Muscle of arm (tissue), 14 donors: ENCODE measurements at places on chromosomes 6 and 20.

DNA sequence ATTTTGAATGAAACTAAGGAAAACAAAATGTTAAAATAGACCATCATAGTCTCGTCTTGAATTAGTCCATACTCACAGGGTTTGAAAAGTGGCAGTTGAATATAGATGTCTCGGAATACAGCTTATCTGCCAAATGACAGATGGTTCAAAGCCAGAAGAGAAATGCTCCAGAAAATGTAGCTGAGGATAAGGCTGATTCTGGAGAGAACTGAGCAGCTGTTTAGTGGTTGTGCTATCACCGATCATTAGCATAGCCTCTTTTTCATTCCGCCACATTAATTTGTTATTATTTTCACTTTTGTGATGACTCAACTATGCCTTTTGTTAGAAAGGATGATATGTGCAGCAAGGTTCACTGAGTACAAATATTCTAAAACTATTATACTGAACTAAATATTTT, 390.2 kb upstream of the MAN1A1 start:
- no peak for DNase-seq

- no peak for DNase-seq
These were observed 42.8 kb downstream of the MAP3K7 start for GRCh38 chr6:90544081-90544480.

DNA sequence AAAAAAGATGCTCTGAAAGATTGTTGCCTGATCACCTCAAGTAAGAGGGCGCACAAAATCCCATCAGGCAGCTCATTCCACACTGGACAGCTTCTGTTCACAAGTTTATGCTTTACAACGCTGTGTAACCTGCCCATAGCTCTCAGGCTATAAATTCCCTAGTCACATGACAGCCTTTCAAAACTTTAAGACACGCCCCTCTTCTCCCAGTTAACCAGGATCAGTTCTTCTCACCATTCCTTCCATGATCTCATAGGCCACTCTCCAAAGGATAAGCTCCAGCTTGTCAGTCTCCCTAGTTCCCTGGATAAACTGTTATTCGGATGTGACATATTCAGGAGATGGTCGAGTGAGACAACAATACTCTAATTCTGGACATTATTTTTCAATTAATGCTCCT, 15.0 kb downstream of the ADNP start:
- DNase-seq: no peak

GRCh38 chr6:17584241-17584803, 15.8 kb upstream of the FAM8A1 start:
- DNase-seq: peak; percentile 78

DNA sequence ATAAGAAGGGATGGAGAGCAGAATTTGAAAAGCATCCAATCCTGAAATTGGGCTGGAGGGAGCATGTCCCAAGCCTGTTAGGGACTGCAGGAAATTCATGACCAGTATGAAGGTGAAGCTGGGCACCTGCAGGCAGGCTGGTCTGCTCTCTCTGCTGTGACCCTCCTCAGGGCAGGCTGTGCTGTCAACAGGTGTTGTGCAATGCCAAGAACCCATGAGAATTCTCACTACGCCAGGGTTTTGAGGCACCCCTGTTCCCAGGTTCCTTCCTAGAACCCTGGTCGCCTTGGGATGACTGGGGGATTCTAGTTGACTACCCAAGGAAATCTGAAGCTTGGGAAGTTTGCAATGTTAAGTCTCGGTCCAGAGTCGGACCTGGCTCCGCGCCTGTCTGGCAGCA, 13.3 kb upstream of the MAS1L start:
- DNase-seq: no peak

DNA sequence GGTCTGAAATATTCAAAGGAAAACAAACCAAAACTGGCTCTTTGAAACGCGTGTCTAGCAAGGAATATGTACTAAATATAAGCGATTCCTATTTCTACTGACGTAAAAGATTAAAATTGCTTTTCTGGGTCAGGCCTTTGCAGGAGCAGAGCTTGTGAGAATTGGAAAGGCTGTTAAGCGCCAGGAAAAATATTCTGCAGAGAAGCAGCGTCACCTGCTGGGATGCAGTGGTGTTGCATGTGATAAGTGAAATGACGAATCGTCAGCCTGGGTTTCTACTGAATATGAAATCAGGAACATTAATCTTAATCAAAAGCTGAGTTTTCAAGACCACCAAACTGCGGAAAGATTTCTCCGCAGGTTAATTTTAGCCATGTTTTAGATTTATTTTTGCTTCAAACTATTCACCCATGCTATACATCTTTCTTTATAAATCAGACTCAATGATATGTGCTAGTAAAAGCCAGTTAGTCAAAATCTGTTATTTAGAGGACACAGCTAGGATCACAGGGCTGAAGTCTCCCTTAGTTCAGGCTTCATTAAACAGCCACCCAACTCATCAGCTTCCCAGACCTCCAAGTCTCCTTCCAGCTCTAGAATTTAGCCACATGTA, 67.4 kb downstream of the ALDH8A1 start:
- peak; percentile 82 for DNase-seq

- DNase-seq: no peak
These were observed 1.3 kb upstream of the REPS1 start for GRCh38 chr6:138989098-138989983.

DNA sequence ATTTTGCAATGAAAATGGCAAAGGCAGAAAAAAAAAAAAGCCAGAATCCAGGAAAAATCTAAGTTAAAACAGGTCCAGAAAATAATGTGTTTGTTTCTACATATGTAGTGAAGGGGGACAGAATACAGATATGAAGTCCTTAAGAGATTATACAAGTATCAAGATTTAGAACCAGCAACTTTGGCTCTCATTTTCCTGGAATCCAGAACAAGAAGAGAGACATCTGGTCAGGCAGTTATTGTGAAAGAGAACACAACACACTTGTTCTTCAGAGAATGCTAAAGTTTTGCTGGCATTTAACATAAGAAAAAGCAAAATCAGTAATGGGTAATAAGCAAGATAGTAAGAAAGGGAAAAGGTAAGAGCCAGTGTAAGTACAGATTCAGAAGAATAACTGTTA, 21.1 kb downstream of the BAG2 start:
- DNase-seq: no peak

DNA sequence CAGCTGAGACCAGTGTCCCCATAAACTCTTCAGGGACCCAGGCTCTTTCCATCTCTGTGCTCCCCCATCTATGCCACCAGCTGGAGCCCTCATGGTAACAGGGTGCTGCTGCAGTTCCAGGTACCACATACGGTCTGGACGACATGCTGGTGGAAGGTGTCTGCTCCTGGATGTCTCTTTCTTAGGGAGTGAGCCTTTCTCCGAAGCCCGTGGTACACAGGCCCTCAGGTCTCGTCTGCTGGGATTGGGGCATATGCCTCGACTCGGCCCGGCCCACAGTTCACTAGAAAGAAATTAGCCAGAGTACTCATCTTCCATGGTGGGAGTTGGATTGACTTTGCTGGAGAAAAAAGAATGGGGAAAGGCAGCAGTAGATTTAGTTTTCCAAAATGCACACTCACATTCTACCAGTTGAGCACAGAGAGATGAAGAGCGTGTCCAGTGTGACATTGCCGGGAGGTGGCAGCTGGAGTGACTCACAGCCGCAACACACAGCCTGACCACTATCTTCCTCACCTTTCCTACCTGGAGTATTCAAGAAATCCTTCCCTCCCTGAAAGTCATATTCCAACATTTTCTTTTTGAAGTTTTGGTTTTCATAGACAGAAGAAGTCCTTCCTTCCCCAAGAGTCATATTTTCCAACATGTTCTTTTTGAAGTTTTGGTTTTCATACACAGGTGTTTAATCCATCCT, 18.6 kb upstream of the SPO11 start:
- DNase-seq: no peak

- DNase-seq: no peak
These were observed 33.3 kb upstream of the SLC22A16 start for GRCh38 chr6:110509617-110510241.

DNA sequence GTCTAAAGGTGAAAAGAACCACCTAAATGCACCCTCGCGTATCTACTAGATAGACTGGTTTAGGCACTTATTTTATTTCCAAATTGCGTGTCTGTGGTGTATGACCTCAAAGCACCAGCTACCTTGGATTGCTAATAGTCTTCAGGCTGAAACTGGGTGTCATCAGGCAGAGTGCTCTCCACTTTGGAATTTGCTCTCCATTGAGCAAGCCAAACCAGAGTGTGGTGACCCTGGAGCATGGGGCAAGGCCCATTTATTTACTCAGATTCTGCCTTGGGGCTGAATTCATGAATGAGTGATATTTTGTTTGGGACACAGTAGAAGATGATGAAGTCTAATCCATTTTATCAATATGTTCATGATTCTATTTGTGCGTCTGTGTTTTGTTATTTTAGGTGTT, 812.8 kb upstream of the SLC35B3 start:
- no peak for DNase-seq

DNA sequence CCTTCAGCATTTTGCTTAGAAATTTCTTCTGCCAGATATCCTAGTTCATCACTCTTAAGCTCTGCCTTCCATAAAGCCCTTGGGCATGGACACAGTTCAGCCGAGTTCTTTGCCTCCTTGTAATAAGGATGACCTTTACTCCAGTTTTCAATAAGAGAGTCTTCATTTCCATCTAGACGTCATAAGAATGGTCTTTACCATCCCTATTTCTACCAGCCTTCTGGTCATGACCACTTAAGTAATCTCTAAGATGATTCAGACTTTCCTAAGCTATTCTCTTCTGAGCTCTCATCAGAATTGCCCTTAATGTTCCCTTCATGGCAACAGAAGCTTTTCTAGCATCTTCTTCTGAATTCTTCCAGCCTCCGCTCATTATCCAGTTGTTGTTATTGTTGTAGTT, 126.1 kb downstream of the TFAP2C start:
- no peak for DNase-seq

DNA sequence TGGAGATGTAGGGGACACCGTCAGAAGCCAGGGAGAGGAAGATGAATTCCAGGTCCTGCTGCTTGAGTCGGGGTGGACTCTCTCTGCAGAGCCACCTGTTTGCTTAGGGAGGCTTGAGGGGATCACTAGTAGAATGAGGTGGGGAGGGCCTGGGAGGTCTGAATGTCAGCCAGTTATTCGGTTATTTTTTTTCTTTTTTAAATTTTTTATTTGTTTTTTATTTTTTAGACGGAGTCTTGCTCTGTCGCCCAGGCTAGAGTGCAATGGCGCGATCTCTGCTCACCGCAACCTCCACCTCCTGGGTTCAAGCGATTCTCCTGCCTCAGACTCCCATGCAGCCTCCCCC, 8.4 kb downstream of the TEAD3 start:
- no peak for DNase-seq

DNA sequence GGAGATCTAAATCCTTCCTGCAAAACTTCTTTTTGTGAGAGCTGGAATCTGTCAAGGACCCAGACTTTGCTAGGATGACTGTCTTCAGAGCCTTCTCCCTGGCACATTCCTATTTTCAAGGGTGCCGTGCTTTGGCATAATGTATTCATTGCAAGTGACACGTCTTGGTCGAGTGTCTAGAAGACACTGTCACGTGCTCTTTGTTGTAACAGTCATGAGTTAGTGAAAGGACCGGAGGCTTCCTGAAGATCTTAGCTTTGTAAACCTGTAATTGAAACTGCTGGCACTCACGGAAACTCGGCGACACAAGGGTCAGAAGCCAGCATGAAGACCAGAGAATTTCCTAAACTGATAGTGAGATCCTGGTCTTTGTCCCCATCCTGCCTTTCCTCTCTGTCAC, 19.7 kb upstream of the TAGAP start:
- no peak for DNase-seq

- no peak for DNase-seq
These were observed 40.5 kb downstream of the HLA-F start for GRCh38 chr6:29763491-29764289.

- DNase-seq: no peak
These were observed 35.9 kb downstream of the EPM2A start for GRCh38 chr6:145699462-145699861.

DNA sequence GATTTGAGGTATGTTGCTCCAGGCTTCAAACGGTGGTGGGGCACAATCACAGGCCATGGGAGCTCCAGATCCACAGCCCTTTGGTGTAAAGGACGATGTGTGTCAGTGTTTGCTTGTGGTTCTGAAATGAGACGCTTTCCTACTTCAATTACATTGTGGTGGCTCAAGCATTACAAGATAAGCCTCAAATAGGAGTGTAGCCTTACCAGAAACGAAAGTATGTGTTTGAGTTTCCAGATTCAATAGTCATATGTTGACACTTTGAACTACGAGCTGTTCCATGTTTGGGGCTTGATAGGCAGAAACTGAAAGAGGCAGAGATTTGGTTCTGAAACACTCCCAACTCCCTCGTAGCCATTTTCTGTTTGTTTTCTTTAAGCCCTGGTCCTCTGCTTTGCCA, 187.1 kb downstream of the MYLK4 start:
- DNase-seq: no peak

DNA sequence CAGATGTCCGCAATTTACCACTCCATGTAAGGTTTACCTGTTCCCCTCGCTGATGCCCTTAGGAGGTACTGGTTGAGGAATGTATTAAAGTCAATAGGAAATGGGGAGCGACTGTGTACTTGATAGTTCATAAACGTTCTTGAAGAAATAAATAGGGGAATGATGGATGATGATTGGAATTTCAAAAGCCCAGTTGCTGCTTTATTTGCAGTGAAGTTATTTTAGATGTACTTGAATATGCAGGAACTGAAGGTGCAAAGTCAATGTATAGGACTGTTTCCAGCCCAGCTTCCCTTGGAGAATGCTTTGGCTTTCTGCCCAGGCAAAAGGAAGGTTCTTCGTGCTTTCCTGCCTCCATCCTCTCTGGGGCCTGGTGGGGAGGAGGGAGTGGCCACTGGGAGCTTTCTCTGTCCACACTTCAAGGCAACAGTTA, 19.8 kb downstream of the ADGRF5 start:
- DNase-seq: peak; percentile 27

DNA sequence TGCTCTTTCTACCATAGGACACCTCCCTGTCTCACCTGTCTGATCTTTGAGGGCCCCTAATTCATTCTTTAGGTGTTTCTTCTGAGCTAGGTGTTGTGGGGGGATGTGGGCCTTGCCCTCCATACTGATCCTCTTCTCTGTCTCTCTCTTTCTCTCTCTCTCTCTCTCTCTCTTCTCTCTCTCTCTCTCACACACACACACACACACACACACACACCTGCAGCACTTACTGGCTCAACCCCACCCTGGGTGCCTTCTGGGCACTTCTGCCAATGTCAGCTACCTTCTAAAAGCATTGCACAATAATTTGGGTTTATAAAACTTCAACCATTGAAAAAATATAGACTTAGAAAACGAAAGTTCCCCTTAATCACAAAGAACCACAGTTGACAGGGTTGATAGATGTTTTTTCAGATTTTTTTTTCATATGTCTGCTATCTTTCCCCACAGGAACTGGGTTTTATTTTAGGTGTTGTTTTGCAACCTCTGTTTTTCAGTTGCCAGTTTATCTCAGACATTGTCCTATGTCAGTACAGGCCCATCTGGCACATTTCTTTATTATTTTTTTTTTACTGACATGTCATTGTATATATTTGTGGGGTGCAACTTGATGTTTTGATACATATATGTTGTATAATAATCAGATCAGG, 28.1 kb downstream of the PKIG start:
- DNase-seq: no peak
